ENCODE measurements at places on chromosomes 2 and 18.

- DNase-seq: no peak
Observed at GRCh38 chr2:190563646-190564045, 29.1 kb upstream of the NEMP2 start.

DNA sequence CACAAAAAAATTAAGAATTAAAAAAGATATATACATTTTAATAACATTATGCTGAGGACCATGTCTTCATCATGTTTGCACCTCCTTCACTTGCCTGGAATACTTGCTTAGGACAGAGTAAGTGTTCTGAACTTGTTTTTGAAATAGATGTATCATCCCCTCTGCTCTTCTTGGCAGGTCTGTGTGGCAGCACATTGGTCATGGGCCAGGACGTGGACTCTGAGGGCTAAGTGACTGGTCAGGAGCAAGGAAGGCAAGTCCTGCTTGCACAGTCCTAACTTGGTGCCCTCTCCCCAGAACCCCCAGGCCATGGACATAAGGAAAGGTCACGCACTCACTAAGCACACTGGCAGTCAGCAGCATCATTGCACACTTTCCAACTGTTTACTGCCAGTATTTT, 95.8 kb downstream of the PTPRM start:
- DNase-seq: no peak

GRCh38 chr2:227335713-227336112, 10.7 kb downstream of the MFF start:
- no peak for DNase-seq

GRCh38 chr2:220779931-220780330, 792.2 kb downstream of the EPHA4 start:
- no peak for DNase-seq

DNA sequence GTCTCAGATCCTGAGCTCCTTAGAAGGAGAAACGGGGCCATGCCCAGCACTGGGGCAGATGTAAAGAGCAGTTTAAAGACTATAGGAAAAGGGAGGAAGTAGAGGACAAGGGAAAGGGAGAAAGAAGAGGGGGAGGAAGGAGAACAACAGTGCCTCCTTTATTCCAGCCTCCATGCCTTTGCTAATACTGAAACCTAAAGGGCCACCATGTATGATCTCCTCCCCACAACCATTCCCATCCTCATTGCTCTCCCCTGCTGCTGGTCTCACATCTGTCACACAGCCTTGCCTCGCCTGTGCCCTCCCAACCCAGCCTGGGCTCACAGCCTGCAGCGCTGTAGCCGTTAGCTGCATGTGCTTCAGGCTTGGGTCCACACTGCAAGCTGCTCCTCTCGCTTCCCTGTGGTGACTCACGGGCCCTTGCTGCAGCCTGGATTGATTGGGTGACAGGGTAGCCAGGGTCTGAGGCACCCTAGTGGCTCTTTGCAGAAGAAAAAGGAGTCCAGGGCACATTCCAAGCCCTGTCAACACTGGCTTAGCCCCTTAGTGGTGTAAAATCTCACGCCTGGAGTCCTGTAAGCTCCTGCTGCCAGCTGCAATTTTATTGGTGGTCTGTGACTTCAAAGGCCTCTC, 281.9 kb downstream of the SRBD1 start:
- DNase-seq: no peak

- DNase-seq: no peak
Observed at GRCh38 chr18:5052491-5052890, 144.6 kb downstream of the AKAIN1 start.

- DNase-seq: no peak
Observed at GRCh38 chr2:20299113-20299512, 51.5 kb downstream of the PUM2 start.

DNA sequence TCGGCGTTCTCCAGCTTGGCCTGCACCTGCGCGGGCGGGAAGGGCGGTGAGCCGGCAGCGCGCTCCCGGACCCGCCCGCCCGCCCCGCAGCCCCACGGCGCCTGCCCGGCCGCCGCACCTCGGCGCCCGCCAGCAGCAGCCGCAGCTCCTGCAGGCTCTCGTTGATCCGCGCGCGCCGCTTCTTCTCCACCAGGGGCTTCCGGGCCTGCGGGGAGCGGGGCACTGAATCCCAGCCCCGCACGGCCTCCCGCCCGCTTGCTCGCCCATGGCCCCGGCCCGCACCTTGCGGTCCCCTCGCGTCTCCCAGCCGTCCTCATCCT, 335 bp downstream of the HES6 start:
- no peak for DNase-seq

GRCh38 chr2:120862201-120863060, 126.8 kb downstream of the GLI2 start:
- no peak for DNase-seq

Measured in breast epithelium (tissue), 4 donors.